ENCODE measurements at places on chromosomes 6 and 20. TPM values are rescaled to one million over a fixed set of nuclear protein-coding genes. Genes with fewer than 3 reads are reported as not detected.

Gene TMEM217
- 0.44 TPM for polyA plus RNA-seq

Gene ISM1
- polyA plus RNA-seq, result 1.3 TPM

Gene JPH2
- not detected for polyA plus RNA-seq

Gene HLA-DOA
- polyA plus RNA-seq, result 12.0 TPM

Gene OR2W1
- not detected for polyA plus RNA-seq

Gene KCNG1
- not detected for polyA plus RNA-seq

Gene FYN
- polyA plus RNA-seq, result 611 TPM

Gene PSMA7
- polyA plus RNA-seq, result 459 TPM

Gene BMP6
- not detected for polyA plus RNA-seq

Gene CRISP3
- not detected for polyA plus RNA-seq

Gene AIF1
- 33.2 TPM for polyA plus RNA-seq

Gene ZSCAN26
- 15.8 TPM for polyA plus RNA-seq

Gene THBS2
- polyA plus RNA-seq, result 0.03 TPM

Gene TBX18
- not detected for polyA plus RNA-seq

Gene AKAP7
- polyA plus RNA-seq, result 17.3 TPM

Gene LY6G6F
- not detected for polyA plus RNA-seq

Gene EPPIN
- not detected for polyA plus RNA-seq

Gene NDRG3
- 49.8 TPM for polyA plus RNA-seq

Gene CST2
- polyA plus RNA-seq, result not detected

Gene SSTR4
- not detected for polyA plus RNA-seq

Gene TSPO2
- polyA plus RNA-seq, result not detected

Gene SOBP
- polyA plus RNA-seq, result 0.30 TPM

Gene RAMACL
- 0.15 TPM for polyA plus RNA-seq

Gene IP6K3
- polyA plus RNA-seq, result not detected

Gene RAET1L
- not detected for polyA plus RNA-seq

Gene TOX2
- 1.2 TPM for polyA plus RNA-seq

Gene MACROD2
- not detected for polyA plus RNA-seq

Gene MKKS
- 37.7 TPM for polyA plus RNA-seq

Gene LTV1
- 24.9 TPM for polyA plus RNA-seq

Gene PROKR2
- polyA plus RNA-seq, result 0.94 TPM

Gene NHLRC1
- polyA plus RNA-seq, result 0.81 TPM

Gene OLIG3
- polyA plus RNA-seq, result not detected

Gene AVP
- polyA plus RNA-seq, result not detected

Gene ECT2L
- 0.09 TPM for polyA plus RNA-seq

Gene VGLL2
- polyA plus RNA-seq, result not detected

Gene OR2H1
- polyA plus RNA-seq, result not detected

Gene DDX43
- 1.6 TPM for polyA plus RNA-seq

Gene STMND1
- not detected for polyA plus RNA-seq

Gene AGPAT4
- polyA plus RNA-seq, result 5.9 TPM

Gene RBBP8NL
- polyA plus RNA-seq, result not detected

Gene DDO
- not detected for polyA plus RNA-seq

Gene FERMT1
- polyA plus RNA-seq, result not detected

Gene MRPL18
- polyA plus RNA-seq, result 101 TPM

Gene CST5
- polyA plus RNA-seq, result not detected

Gene CLDN20
- not detected for polyA plus RNA-seq

Gene HNF4A
- polyA plus RNA-seq, result not detected

Gene NRSN1
- polyA plus RNA-seq, result not detected

Measured in CD8-positive, alpha-beta memory T cell (primary cell).